Tibial artery (tissue), 4 donors: ENCODE measurements at places on chromosomes 5 and 9.

GRCh38 chr9:100440071-100440470 lies 13.1 kb downstream of the MSANTD3 start:
- H3K27ac ChIP-seq = no peak overlapping the region
- H3K4me1 ChIP-seq = no peaks in the 10 kb centered on the region
- no peak for DNase-seq
- no peaks in the 10 kb centered on the region for H3K27me3 ChIP-seq
- no peak overlapping the region for H3K4me3 ChIP-seq

- no peak for DNase-seq
- no peak overlapping the region for H3K27ac ChIP-seq
These were observed 305.2 kb downstream of the EFNA5 start for GRCh38 chr5:107365320-107366109.

DNA sequence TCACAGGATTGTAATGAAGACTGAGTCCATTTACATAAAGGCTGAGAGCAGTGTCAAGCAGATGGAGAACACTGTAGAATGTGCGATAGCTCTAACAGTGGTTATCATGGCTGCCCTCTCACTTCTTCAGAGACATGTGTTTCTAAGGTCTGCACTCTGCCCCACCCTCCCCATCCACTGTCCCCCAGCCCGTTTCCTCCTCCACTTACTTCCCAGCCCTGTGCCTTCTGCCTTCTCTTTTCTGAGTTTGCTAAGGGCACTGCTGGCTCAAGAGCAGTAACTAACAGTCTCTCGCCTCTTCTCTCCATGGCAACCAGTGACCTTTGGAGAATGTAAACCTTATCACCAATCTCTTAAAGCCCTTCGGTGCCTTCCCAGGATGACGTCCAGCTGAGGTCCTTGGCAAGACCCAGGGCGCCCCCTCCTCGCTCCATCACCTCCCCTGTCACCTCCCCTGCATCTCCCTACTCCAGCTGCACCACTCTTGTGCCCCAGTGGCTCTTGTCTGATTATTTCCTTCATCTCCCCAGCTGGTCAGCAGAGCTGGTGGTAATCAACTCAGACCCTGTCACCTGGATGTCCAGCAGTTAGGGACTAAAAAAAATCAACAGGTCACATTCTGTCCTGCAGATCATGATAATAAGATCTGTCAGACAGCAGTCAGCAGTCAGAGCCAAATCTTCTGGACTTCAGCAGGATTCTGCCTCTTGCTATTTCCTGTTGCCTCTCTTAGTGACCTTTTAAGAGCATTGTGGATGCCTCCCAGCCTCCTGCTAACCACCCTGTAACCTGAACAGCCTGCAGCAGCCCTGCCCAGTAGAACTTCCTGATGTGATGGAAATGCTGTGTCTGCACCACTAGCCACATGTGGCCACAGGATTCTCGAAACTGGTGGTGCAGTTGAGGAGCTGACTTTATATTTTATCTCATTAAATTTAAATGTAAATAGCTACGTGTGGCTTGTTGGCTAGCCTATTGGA lies 9.0 kb downstream of the FXN start:
- peak; percentile 29 for DNase-seq
- H3K4me3 ChIP-seq = no peak overlapping the region

DNA sequence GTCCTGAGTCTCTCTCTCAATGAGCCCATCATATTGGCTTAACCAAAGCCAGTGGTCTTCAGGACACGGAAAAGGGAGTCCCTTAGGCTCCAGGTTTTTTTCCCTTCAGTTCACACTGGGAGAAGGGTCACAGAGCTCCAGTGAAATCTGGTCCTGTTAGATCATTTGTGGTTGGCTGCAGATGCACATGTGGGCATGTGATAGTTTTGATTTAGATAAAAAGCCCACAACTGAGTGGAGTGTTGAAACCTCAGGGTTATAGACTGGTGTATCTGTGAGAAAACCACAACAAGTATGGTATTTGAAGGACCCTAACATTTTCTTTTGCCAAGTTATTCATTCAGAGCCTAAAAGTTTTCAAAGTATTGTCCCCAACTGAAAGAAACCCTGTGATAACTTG lies 46.7 kb downstream of the PRLR start:
- no peak overlapping the region for H3K27ac ChIP-seq
- H3K4me1 ChIP-seq = no peaks in the 10 kb centered on the region
- H3K27me3 ChIP-seq = no peaks in the 10 kb centered on the region
- no peaks in the 10 kb centered on the region for H3K36me3 ChIP-seq

DNA sequence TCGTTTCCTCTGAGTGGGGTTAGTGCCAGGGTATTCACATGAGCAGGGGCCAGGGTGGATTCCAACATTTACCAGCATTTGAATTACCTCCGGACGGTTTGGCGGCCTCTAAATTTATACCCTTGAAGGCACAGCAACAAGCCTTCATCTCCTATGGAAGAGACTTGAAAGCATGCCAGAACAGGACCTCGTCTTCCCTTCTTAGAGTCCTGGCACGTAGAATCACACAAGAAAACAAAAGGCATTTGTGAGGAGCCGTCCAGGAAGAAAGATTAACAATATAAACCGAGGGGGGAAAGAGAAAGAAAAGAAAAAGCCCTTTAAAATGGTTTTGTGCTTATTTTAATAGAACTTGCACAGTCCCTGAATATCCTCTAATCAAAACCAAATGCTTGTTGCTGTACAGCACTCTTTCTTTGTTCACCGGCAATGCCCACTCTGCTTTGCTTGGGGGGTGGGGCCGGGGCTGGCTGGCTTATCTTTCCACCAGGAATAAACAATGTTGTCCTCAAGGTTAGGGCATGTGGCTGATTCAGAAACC lies 575.8 kb upstream of the ZNF462 start:
- no peaks in the 10 kb centered on the region for H3K27me3 ChIP-seq
- H3K4me3 ChIP-seq = peak overlapping the region; percentile 37
- no peaks in the 10 kb centered on the region for H3K4me1 ChIP-seq
- H3K27ac ChIP-seq = no peak overlapping the region
- DNase-seq = no peak

- H3K27ac ChIP-seq = no peak overlapping the region
- H3K36me3 ChIP-seq = no peaks in the 10 kb centered on the region
- H3K4me3 ChIP-seq = no peak overlapping the region
- DNase-seq = no peak
- peaks cover 94% of the 10 kb centered on the region for H3K4me1 ChIP-seq
- no peaks in the 10 kb centered on the region for H3K27me3 ChIP-seq
These were observed 36.8 kb downstream of the ELL2 start for GRCh38 chr5:95924720-95925377.

DNA sequence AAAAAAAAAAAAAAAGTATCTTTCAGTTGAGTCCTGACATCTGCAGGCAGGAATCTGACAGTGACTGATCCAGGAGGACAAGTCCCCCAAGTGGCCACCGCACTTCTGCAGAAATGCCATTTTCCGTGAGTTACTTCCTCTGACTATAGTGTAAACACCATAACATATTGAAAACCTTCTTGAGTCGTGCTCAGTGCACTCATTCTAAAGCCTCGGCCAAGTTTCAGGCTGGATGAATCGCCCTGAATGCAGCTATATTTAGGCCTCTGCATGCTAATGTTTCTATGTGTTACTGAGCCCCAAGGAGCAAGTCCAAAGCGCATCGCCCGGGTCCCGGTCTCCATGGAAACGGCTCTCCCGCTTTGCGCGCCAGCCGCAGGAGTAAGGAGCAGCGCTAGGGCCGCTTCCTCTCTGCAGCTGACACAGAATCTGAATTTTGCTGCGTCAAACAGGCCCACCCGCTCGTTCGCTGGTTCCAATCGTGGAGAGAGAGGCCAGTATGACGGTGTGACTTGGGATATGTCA lies 335.4 kb downstream of the MSX2 start:
- no peaks in the 10 kb centered on the region for H3K36me3 ChIP-seq
- H3K4me3 ChIP-seq = peak overlapping the region; percentile 28
- peaks cover 4% of the 10 kb centered on the region for H3K4me1 ChIP-seq
- peak overlapping the region; percentile 41 for H3K27ac ChIP-seq
- no peaks in the 10 kb centered on the region for H3K27me3 ChIP-seq

DNA sequence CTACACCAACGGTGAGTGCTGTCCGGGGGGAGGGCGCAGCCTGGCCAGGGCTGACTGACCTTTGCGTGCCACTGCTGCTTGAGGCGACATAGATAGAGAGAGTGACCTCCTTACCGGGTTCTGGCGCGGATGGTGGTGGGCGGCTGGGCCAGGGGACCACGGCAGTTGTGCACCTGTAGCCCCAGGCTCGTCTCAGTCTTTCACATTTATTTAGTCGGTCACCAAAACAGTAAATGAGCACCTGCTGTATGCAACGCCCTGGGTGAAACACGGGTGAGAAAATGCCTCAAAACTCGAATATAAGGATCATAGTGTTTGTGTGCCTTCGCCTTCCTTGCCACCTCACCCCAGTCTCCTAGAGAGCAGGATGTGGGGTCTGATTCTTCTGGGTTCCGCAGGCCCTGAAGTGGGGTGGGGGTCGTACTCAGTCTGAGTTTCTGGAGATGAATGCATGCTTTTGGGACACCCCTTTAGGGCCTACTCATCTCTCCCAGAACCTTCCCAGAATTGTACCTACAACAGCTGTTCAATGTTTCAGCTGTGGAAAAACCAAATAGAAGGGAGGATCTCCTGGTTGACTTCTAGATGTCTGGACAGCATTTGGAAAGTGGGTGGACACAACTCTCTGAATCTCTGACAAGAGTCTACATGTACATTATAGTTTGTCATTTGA lies 714 bp downstream of the SEC24A start:
- no peaks in the 10 kb centered on the region for H3K36me3 ChIP-seq
- peak; percentile 25 for DNase-seq
- H3K4me3 ChIP-seq = peak overlapping the region; percentile 81
